ENCODE measurements at places on chromosomes 4 and X.

- no peak for DNase-seq
Measured at GRCh38 chrX:16923157-16923556, 23.3 kb upstream of the REPS2 start.

DNA sequence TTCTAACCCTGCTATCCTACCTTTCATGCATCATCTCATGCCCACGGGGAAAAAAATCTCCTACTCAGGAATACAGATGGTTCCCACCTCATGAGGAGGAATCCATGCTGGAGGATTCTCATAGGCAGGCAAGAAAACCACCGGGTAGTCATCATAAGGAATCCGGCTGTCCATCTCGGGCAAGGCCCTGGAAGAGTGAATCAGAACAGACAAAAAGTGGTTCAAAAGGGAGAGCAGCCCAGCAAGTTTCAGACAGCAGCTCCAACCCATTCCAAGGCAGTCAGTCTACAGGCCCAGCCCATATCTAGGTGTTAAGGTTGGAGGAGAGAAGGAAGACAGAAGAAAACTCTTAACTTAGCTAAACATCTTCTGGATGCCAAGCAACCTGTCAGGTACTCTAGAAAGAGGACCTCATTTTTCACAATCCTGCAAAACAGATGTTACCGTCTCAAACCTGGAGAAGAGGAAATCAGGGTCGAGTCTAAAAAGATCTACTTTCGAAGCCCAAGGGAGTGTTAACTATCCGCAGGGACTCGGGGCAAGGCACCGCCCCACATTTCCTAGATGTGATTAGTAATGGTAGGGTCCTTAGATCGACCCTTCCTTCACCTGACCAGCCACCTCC, 447 bp downstream of the PDZD11 start:
- DNase-seq, result no peak

GRCh38 chrX:42772874-42773273, 5.1 kb downstream of the PPP1R2C start:
- no peak for DNase-seq

DNA sequence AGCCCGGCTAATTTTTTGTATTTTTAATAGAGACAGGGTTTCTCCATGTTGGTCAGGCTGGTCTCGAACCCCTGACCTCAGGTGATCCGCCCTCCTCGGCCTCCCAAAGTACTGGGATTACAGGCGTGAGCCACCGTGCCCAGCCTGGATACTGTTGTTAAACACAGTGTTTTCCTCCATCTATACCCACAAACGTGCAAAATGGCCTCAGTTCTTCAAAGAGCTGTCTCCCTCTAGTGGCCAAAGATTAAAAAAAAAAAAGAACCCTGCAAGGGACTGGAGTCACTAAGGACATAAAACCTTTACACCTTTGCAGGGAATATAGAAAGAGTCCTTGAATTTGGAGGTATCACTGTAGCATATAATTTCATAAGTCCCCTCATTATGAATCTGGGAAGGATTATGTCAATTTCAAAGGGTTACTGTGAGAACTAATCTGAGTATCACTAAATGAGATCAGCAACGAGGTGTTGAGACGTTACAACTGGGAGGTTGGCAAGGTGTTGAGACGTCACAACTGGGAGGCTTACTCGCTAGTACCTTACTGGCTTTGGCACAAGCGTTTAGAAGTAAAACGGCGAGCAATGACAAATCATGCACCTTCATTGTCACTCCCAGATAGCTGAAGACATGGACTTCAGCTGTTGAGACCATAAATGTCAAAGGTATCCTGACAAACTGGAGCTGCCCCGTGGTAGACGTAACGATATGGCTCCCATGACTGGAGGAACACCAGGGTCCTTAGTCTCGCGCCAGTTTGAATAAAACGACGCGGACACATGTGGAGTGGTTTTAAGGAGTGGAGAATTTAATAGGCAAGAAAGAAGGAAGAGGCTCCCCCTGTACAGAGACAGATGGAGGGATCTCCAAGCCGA, 33.4 kb upstream of the ENPP6 start:
- DNase-seq, result peak; percentile 16

DNA sequence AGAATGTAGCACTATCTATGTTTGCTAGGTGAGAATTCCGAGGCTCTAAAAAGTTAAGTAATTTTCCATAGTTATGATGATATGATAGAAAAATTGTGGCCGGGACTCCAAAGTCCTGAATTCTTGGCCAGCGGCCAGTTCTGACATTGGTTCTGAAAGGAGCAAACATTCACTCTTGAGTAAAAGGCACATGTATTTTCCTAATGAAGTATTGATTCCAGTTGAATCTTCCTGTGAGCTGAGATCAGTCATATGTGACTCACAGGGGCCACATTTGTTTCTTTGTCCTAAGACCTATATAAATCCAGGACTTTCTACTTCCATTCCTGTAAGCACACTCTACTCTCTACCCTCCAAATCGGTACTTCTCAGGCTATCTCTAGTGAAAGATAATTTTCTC, 349.9 kb downstream of the BMPR1B start:
- DNase-seq, result no peak

GRCh38 chr4:141254326-141254725, 33.6 kb downstream of the ZNF330 start:
- no peak for DNase-seq

DNA sequence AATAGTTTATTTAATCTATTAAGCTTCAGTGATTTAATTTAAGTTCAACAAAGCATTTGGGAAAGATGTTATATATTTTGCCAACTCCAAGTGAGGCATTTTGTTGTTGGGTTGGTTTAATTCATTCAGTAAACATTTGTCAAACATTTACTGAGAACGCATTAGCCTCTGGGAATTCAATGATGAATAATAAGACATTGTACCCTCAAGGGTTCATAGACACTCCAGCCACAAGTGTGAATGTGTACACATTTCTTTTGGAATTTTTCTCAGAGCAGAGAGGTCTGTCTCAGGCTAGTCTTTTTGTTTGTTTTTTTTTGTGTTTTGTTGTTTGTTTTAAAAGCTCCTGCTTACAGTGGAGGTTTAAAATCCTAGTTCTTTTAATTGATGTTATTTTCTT, 203.9 kb downstream of the SOWAHB start:
- DNase-seq, result no peak

- no peak for DNase-seq
Measured at GRCh38 chr4:98963538-98964433, 31.7 kb upstream of the METAP1 start.

- DNase-seq, result no peak
Measured at GRCh38 chrX:42619068-42619467, 158.9 kb downstream of the PPP1R2C start.

GRCh38 chrX:13996650-13997049, 33.0 kb downstream of the GEMIN8 start:
- DNase-seq, result no peak

- no peak for DNase-seq
Measured at GRCh38 chr4:155353923-155354540, 22.7 kb downstream of the MAP9 start.

DNA sequence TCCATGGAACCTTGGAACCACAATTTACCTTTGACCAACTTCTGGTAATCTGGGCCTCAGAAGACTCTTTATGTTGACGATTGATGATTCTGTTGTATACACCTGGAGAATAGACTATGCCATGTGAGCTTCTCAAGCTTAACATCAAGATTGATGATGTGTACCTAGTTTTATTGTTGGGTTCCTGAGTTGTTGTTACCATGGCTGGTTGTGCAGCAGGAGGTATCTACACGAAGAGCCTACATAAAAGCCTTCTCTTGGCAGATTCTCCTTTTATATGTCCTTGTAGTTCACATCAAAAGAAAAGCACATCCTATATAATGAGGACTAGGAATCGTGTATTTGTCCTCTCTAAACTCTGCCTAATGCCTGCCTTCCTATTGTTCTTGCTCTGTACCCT, 272.0 kb downstream of the DTHD1 start:
- DNase-seq, result no peak

GRCh38 chr4:40564004-40564403, 65.7 kb downstream of the RBM47 start:
- no peak for DNase-seq

- DNase-seq, result no peak
Measured at GRCh38 chrX:1181170-1181569, 31.3 kb downstream of the CRLF2 start.

GRCh38 chr4:183449193-183449882, 4.9 kb downstream of the CDKN2AIP start:
- DNase-seq, result no peak

DNA sequence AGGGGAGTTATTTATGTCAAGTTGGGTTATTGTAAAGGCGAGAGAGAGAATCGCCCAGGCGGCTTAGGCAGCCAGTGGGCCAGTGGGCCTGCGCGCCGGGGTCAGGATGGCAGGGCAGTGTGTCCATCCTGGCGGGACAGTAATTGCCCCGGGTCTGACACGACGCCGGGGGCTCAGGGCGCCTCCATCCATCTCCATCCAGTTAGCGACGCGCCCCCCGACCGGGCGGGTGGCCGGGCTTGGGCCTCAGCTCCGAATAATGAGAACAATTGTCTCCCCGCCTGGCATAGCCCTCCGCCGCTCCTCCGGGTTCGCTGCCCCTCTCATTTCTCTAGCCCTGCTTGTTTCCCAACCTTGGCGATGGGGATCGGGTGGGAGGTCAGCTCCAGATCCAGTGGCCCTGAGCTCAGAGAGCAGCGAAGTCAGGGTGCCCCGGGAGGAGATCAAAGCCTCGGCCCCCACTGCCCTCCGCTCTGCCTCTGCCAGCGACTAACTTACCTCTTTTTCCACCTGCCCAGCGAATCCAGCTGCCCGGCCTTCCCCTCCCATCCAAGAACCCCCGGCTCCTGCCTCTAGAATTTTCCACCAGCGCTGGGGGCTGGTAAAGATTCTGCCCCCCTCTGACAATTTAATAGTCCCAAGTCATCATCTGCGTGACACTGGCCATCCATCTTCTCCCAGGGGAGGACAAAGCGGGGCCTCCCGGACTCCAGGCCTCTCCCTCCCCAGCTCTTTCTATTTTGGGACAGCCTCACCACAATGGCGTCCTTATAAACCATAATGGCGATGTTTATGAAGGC, 56.9 kb upstream of the TMEM33 start:
- DNase-seq, result no peak

DNA sequence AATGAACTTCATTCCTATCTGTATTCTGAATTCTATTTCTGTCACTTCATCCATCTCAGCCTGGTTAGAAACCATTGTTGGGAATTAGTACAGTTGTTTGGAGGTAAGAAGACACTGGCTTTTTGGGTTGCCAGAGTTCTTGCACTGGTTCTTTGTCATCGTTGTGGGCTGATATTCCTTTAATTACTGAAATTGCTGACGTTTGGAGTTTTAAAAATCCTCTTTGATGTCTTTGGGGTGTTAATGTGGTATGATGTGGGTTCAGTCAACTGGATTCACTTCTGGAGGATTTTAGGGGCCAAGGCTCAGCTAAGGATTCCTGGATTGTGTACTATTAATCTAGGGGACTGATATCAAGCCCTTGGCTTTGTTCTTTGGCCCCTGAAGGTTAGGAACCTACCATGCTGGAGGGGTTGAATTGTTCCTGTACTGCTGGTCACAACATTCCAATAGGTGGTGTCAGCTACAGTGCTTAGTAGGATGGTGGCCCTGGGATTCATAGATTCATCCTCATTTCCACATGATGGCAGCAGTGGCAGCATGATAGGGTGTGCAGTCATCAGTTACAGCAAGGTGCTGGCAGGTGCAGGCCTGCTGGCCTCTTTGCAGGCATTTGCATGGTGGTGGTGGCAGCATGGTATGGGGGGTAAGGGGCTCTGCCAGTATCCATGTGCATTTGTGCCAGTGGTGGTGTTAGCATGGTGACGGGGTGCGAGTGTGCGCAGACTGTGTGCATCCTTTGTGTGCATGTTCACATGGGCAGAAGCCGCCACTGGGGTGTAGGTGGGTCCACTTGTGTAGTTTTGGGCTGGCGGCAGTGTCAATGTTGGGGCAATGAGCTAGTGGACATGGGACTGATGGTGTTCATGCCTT, 301.3 kb downstream of the TEX13C start:
- DNase-seq, result no peak

DNA sequence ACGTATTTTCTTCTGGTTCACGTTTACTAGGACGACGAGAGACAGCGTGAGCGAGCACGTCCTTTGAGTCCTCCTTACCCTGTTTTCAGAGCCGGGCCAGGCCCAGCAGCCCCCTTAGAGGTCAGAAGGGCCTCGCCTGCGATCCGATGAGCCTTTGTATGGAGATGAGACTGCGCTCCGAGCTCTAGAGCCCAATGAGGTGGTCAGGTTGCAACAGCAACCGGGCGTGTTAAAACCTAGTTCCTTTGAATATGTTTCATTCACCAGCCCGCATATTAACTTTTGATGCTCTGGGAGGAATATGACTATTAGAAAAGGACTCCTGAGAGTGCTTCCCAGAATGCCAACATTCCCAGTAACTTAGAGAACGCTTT, 55.6 kb upstream of the TADA2B start:
- DNase-seq, result no peak

DNA sequence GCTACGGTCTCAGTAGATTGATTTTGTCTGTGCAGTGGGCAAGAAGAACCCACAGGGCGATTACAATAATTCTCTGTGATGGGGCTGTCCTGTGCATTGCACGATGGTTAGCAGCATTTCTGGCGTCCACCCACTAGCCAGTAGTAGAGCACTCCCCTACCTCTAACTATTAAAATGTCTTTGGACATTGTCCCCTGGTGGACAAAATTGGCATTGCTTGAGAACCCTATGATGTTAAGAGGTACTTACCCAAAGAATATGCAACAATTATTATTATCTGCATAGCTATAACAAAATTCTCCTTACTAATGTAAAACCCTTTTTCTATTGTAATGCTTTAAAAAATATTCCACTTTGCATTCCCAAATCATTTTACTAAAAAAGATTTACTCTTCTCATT, 109.5 kb upstream of the VCX3A start:
- no peak for DNase-seq

- DNase-seq, result no peak
Measured at GRCh38 chr4:143186649-143187048, 1.9 kb downstream of the USP38 start.

GRCh38 chr4:7593646-7594412, 159.1 kb upstream of the PSAPL1 start:
- DNase-seq, result no peak

GRCh38 chr4:137946453-137947174, 295.5 kb downstream of the SLC7A11 start:
- DNase-seq, result no peak

GRCh38 chrX:133375615-133376340, 39.5 kb downstream of the GPC4 start:
- no peak for DNase-seq
